NCI-H2081 (cell line): ENCODE measurements at places on chromosomes 11 and 22.

- DNase-seq = no peak
Observed at GRCh38 chr11:111795334-111795985, 29.3 kb upstream of the PPP2R1B start.

DNA sequence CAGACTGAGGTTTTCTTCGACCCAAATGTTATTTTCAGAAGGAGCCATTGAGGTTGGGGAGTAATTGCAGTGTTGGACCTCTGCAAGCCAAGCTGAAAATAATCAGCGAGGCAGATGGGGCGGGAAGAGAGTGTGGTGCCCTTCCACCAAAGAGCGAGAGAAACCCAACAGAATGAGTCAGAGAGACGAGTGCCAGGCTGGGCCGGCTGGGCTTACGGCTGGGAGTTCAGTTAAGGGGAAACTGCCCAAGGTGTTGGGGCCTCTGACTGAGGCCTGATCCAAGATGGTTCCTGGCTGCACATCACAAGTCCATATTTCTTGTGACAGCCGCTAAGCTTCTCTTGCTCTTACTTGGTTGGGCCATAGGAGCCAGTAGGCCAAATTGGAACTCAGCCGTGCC is 30.4 kb upstream of the CREB3L1 start:
- DNase-seq = no peak

DNA sequence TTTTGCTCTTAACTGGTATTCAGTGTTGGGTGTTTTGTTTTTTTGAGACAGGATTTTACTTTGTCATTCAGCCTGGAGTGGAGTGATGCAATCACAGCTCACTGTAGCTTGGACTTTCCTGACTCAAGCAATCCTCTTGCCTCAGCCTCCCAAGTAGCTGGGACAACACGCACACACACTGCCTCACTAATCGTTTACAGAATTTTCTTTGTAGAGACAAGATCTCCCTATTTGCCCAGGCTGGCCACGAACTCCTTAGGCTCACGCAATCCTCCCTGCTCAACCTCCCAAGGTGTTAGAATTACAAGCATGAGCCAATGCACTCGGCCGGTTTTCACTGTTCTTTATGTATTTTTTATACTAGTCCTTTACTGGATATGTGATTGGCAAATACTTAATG is 51.0 kb upstream of the IGLL5 start:
- DNase-seq = no peak

- no peak for DNase-seq
Observed at GRCh38 chr22:26281941-26282340, 112.7 kb downstream of the SEZ6L start.

DNA sequence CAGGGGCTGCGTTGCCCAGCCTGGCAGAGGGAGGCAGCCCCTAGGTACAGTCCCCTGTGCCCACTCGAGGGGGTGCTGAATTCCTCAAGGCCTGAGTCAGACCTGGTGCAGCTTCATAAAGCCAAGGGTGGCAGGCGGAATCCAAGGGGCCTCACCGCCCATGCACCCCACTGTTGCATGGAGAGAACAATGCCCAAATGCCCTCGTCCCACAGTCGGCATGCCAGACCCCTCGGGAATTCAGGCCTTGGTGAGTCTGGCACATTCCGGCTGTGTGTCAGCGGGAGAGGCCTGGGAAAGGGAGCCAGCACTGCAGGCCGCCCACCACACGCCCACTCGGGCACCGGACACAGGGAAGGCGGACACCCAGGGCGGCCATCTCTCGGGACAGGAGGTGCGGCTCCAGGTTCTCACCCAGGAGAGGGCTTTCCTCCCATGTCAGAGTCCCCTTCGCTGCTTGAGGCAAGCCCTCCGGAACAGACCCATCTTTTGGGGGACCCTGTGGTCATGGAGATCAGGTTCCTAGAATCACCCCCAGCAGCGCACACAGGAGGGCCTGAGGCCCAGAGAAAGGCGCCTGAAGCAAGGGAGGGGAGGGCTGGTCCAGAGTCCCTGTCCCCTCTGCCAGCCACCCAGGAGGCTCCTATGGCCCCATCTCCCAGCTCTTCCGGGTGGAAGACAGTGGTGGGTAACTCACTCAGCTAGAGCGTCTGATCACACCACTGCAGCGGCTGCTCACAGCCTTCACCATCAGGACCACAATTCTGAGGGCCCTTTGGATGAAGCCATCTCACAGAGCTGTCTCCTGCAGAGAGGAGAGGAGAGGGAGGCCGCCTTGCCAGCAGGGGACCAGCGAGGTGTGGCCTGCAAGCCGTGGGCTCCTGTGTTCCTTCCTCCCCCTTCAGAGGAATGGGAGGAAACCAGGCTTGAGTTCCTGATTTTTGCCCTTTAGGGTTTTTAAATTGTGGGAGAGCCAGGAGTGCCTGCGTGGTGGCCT is 31.6 kb upstream of the KCNQ1OT1 start:
- DNase-seq = no peak

DNA sequence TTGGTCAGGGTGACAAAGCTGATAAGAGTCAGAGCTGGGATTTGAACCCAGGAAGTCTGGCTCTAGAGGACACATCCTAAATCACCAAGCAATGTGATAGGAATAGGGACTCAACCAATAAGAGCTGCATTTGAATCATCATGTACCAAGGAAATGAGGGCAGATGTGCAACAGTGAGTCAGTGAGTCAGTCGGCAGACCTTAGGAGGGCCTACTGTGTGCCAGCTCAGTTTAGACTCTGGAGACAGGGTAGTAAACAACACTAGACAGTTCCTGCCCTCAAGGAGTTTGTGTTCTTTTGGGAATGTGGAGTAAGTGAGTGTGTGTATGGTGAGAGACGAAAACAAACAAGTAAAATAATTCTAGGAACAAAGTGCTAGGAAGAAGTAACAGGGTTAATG is 11.2 kb downstream of the IL10RA start:
- no peak for DNase-seq

GRCh38 chr11:110049501-110050200 is 43.5 kb upstream of the ZC3H12C start:
- no peak for DNase-seq

DNA sequence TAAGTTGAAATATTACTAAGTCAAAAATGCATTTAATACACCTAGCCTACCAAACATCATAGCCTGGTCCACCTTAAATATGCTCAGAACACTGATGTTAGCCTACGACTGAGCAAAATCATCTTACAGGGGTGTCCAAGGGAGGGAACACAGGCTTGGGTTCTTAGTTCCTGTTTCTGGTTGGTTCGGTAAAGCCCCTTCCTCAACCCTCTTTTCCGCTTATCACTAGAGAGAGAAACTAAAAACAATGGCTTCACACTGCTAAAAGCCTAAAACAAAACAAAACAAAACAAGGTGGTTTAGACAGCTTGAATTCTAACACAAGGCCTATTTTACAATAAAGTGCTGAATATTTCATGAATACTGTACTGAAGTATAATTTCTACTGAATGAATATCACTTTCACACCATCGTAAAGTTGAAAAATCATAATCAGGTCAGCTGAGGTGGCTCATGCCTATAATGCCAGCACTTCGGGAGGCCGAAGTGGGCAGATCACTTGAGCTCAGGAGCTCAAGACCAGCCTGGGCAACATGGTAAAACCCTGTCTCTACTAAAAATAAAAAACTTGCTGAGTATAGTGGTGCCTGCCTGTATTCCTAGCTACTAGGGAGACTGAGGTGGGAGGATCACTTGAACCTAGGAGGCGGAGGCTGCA is 118.0 kb downstream of the SIK3 start:
- DNase-seq = no peak

DNA sequence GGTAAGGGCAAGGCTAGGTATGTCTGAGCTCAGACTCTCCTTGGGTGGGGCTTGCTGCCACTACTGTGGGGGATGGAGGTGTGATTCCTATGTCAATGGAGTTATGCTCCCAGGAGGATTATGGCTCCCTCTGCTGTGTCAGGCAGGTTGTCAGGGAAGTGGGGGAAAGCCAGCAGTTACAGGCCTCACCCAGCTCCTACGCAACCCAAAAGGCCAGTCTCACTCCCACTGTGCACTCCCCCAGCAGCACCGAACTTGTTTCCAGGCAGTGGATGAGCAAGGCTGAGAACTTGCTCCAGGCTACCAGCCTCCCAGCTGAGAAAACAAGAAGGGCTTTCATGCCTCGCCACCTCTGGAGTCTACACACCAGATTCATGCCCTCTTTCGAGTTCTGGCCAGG is 18.2 kb downstream of the C11orf91 start:
- DNase-seq = no peak

GRCh38 chr22:47275605-47276449 is 513.4 kb downstream of the TBC1D22A start:
- DNase-seq = no peak

- DNase-seq = no peak
Observed at GRCh38 chr11:79794057-79794456, 353.2 kb upstream of the TENM4 start.

- DNase-seq = no peak
Observed at GRCh38 chr22:35781898-35782297, 64.2 kb downstream of the APOL5 start.

DNA sequence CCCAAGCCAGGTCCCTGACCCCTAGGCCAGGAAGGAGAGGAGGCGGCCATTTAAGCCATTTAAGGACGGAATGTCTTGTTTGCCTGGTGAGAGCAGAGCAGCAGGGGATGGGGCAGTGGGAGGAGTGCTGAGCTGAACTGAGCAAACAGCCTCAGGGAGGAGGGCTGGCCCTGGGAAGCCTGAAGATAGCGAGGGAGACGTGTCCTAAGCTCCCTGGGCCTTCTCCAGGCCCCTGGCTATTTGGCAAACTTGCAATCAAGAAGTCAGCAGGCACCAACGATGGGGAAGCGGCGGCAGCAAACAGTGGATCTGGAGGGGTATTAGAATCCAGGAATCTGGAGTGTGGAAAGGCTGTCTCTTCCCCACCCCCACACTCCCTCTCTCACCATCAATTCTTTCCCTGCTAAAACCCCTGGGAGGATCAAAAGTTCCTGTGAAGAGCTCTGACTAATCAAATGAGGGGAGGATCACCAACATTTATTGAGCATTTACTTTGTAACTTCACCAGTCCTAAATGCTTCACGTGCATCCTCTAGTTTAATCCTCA is 8.8 kb downstream of the BCL9L start:
- DNase-seq = peak; percentile 50

- no peak for DNase-seq
Observed at GRCh38 chr11:96990914-96991313, 601.1 kb downstream of the JRKL start.

DNA sequence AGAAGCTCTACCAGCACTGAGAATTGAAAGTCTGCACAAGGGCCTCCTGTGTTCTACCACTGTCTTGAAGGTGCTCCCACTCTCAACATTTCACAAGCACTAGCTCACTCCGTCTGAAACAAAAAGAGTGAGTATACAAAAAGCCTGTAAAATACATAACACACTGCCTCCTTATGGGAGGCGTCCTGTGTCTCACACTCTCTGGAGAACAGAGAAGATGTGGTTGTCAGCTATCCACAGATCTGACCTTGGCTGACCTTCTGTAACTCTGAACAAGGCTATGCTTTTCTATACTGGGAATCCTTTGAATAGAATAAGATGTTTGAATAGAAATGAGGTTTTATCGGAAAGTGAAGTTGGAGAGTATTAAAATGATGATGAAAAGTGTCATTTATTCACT is 171.3 kb upstream of the TMEM45B start:
- no peak for DNase-seq

- DNase-seq = no peak
Observed at GRCh38 chr22:49108636-49109315, 718.9 kb downstream of the BRD1 start.

DNA sequence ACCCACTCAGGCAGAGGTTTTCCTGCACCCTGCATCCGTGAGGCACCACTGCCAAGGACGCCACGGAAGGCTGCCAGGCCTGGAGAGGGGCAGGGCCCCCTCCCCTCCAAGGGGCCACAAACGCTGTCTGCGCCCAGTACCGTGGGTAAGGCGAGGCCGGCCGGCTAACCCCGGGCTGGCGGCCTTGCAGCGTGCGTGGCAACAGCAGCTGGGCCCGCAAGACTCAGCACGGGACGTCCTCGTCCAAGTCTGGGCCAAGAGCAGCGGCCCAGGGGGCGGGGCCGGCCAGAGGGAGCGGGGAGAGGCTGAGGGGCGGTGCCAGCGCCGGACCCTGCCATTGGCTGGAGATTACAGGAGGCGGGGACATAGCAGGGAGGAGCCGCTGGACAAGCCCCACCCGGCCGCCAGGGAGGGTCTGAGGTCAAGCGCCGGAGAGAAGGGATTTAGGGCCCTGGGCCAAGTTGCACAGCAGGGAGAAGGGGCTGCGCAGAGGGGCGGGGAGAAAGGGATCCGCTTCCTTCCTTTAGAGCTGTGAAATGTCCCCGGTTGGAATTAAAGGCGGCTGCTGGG is 16.0 kb downstream of the SLC43A1 start:
- no peak for DNase-seq

DNA sequence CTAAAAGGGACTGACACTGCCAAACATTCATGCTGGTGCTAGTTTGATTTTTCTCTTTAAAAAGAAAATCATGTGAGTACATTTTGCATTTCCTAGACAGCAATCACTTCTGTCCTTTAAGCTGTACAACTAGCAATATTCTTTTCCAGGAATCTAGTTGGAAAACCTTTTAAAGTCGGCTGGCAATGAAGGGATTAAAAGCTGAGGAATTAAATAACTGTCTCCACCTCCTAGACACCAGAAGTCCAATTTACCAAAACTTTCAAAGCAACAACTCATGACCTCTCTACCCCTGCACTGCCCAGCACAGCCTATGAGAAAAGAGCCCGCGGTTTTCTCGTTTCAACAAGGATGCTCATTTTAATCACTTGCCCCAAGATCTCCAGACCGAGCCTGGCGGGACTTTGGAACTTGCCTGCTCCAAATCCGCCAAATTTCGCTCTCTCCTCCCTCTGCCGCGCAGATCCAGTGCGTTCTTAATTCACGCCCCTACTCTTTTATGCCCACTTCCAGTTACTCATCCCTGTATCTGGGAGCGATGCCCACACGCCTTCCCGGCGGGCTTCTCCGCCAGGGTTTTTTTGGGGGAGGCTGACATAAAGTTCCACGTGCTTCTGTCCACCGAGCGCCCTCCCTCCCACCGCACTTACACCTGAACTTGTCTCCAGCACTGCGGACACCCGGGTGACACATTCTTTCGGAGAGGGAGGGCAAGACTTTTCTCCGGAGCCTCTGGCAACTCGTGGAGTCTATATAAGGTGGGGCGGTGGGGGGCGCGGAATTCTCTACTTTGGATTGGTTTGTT is 2.5 kb downstream of the MPPED2 start:
- DNase-seq = no peak

DNA sequence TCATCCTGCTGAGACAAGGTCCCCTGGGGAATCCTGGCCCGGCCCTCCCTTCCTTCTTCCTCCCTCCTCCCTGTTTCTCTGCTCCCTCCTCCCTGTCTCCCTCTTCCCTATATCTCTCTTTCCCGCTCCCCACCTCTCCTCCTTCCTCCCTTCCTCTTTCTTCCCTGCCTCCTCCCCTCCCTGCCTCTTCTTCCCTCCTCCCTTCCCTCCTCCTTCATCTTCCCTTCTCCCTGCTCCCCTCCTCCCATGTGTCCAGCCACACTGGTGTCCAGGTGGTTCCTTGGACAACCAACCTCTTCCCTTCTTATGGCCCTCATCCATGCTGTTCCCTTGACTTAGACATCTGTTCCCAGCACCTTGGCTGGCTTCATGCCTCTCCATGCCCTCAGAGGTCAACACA is 258.1 kb downstream of the MN1 start:
- DNase-seq = no peak

- DNase-seq = no peak
Observed at GRCh38 chr11:656426-656825, 19.4 kb downstream of the DRD4 start.

GRCh38 chr11:10762913-10763421 is 11.9 kb downstream of the CTR9 start:
- no peak for DNase-seq

- DNase-seq = no peak
Observed at GRCh38 chr11:95548416-95548815, 241.2 kb downstream of the FAM76B start.
